ENCODE measurements at places on chromosomes 7 and 10. TPM values are rescaled to one million over a fixed set of nuclear protein-coding genes. Genes with fewer than 3 reads are reported as not detected.

DNA sequence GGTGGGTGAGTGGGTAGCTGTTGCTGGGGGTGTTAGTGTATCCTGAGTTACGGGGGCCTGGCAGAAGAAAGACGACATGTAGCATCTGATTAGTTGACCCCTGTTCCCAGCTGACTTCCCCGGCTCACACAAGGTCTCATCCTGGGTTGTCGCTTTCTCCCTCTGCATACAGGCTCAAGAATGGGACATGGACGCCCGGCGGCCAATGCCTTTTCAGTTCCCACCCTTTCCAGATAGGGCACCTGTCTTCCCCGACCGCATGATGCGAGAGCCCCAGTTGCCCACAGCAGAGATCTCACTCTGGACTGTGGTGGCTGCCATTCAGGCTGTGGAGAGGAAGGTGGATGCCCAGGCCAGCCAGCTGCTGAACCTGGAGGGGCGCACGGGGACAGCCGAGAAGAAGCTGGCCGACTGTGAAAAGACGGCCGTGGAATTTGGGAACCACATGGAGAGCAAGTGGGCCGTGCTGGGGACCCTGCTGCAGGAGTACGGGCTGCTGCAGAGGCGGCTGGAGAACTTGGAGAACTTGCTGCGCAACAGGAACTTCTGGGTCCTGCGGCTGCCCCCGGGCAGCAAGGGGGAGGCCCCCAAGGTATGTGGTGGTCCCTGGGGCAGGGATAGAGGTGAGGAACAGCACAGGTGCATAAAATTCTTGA, 2.9 kb downstream of the ZNF282 start:
- no peak for DNase-seq

AKR1C3 gene
- 36.3 TPM for polyA plus RNA-seq

BEND7 gene
- polyA plus RNA-seq: 6.2 TPM

DNA sequence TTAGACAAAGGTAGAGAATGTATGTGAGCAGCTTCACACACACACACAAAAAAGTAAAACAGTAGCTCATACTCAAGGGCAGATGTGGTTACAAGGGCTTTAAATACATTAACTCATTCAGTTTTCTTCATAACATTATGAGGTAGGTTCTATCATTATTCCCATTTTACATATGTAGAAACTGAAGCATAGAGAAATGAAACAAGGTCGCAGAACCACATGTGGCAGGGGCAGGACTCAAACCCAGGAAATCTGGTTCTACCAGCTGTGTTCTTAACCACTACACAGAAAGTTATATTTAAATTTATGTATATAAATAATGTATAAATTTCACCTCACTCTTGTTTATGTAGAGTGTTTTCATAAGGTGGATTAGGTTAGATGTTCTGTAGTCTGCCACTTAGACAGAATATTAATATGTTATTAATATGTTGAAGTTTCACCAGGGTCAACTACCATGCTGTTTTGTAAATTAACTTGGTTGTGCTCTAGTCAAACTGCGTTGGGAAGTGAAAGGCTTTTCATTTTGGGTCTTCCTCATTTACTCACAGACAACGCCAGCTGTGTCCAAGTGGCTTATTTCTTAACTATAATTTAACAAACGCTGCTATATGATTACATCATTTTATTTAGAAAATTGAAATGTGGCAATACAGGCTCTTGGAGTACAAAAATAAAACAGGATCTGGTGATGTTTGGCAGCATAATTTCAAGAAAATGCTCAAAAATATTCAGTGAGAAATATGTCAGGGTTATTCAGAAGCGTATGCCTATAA, 138.4 kb downstream of the MDFIC start:
- DNase-seq: peak; percentile 54

HPSE2 gene
- polyA plus RNA-seq: 0.51 TPM

DNA sequence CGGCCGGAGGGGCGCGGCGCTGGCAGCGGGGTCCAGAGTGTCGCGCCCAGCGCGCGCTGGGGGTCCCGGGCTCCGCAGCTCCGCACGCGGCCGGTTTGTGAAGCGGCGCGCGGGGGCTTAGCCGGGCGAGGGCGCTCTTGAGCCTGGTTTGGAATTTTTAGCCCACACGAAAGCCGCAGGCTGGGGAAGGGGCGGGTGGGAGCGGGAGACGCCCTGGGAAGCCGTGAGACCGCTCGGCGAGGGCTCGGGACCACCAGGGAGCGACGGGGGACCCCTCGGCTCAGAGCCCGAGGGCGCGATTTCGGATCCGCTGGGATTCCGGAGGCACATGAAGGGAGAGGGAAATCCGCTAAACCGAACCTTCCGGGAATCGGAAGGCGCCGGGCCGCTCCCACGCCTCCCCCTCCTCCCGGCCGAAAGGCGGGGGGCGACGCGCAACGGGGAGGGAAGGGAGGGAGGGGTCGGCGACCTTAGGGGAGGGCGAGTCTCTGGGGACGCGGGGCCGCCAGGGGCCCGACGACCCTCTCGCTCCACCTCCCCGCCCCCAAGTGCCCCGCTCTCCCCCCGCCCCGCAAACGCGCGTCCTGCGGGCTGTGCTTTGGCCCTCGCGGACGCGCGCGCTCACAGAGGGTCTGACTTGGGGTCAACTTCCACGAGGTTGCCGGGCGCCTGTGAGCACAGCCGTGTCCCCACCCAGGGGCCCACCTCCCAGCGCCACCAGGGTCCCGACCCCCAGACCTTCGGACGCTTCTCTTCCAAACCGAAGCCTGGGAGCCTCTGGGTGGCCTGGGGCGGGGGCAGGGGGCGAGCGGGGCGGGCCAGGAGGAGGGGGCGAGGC, 5.1 kb upstream of the ELFN1 start:
- DNase-seq: peak; percentile 52

DNA sequence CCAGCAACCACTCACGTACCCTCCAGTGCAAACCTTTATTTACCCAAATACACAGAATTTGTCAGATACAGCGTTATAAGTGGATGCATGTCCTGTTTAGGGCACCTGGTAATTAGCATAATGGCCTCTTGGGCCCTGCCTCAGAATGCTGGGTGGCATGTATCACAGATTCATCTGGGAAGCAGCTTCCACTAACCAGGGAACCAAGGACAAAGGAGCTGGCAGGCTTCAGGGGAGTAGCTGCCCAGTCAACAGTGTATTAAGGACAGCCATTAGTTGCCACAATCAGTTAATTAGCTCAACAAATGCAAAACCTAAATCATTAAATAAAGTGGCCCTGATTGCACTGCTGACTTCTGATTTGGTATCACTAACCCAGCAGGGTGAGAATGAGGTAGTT, 105.7 kb downstream of the RAPGEF5 start:
- no peak for DNase-seq

GRCh38 chr7:137007001-137007694, 138.7 kb downstream of the CHRM2 start:
- peak; percentile 44 for DNase-seq

DNA sequence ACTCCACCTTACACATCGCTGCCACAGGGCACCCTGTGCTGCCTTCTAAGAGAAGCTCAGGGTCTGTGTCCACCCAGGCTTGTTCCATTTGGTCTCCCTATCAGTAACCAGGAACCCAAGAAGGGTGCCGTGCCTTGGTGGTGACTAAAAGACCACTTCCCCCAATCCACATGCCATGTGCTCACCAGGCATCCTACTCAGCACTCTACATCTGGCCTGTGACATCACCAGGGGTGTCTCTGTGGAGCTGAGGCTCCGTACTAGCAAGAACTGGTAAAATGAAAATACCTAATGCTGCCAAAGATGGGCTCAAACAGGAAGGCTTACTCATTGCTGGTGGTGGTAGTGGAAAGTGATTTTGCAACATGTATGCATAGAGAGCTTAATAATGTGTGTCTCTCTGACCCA, 19.0 kb upstream of the C10orf71 start:
- peak; percentile 7 for DNase-seq

DNA sequence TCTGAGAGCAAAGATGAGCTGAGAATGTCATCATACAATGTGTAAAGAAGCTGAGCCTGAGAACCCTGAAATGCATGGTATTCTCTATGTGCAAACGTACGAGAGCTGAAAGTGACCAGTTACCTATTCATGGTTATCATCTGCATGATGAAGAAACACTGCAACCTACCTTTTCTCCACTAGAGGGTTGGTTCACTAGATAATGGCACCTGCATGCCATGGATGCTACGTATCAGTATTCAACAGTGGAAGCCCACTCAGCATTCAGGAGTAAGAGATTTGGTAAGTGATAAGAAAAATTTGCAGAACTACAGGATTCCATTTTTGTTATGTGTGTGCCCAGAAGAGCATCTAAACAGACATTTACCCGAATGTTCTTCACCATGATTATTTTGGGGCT, 145.4 kb downstream of the PTPRN2 start:
- no peak for DNase-seq

- no peak for DNase-seq
These were observed 191.0 kb downstream of the MAD1L1 start for GRCh38 chr7:2041496-2042367.

GRCh38 chr10:22573820-22574569, 140.4 kb downstream of the PIP4K2A start:
- DNase-seq: peak; percentile 58

GRCh38 chr7:129607471-129608120, 3.9 kb upstream of the NRF1 start:
- peak; percentile 29 for DNase-seq

PDLIM1 gene
- 390 TPM for polyA plus RNA-seq

HEPACAM2 gene
- 0.02 TPM for polyA plus RNA-seq

Data from fibroblast of lung (primary cell).